ENCODE measurements at places on chromosomes 1 and 21.

DNA sequence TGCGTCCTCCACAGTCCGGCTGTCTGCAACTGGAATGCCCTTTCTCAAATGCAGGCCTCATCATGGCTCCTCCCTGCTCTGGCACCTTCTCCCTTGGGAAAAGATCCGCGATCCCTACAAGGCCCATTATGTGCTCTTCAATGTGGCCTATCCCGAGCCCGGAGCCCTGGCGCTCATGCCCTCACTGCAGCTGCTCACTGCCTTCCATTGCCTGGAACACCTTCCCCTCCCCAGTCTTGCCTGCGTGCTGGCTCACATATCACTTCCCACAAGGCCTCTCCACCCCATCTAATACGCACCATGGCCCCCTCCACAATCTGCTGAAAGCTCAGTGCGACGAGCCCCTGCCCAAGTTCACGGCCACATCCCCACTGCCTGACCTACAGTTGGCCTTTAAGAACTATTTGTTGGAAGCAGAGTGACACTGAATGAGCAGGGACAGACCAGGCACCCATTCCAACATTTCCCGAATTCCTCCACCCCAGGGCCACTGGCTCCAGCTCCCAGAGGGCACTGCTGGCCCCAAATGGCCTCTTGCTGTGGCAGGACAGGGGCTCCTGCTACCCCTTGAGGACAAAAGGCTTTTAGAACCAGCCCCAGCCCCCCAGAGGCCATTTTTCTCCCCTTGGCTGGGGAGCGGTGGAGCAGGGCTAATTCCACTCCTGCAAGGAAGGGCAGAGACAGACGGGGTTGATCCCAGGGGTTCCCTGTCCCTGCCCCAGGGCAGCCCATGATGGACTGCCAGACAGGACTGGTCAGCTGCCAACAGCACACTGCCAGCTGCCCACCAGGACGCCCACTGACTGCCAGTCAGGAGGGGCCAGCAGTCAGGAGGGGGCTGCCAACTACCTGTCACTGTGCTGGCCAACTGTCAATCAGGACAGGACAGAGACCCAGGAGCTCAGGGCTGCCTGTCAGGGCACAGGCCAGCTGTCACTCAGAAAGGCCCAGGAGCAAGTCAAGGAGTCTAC is 64.8 kb downstream of the DHRS3 start:
- no peak for DNase-seq

DNA sequence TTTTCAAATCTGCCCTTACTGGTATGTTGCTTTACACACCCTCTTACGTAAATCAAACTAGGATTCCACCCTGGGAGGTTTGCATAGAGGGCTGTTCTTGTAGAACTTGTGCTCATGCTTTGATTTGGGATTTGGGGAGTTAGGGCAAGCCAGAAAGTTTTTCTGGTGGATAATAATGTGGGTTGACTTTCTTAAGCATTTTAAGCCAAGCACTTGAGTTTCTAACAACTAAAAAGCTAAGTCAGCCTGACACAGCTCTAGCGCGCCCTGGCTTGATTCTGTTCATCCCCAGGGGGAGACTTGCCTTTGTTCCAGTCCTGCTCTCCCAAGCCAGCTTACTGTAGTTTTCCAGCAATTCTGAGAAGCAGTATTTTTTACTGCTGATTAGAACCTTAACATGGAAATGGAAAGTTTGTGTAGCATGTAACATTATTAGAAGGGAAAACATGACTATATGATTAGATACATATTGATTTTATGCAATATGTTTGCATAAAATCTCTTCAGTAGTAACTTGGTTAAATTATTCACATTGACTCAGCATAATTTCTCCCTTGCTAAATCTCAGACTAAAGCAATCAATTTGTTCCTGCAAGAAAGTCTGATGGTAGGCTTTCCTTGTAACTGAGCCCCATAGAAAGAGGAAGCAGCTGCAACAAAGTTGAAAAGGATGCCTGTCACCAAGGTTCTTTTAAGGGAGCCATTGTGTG is 11.0 kb upstream of the PGD start:
- DNase-seq, result no peak

DNA sequence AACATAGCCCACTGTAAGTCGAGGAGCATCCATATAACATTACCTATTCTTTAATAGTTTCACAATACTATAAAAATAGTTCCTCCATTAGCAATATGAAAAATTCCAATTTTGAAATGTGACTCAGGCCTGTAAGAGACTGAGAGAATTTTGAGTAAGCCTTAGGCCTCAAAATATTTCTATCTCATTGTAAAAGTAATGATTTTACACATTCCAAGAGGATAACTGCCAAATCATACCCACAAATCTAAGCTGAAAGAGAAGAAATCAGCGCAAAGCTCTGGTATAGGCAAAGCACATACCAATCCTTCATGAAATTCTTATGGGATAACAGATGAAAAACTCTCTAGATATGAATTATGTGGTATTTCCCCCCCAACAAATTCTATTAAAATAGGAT is 144.1 kb downstream of the CDC42BPA start:
- DNase-seq, result no peak

- no peak for DNase-seq
These were observed 6.3 kb upstream of the IL20 start for GRCh38 chr1:206859082-206859521.

DNA sequence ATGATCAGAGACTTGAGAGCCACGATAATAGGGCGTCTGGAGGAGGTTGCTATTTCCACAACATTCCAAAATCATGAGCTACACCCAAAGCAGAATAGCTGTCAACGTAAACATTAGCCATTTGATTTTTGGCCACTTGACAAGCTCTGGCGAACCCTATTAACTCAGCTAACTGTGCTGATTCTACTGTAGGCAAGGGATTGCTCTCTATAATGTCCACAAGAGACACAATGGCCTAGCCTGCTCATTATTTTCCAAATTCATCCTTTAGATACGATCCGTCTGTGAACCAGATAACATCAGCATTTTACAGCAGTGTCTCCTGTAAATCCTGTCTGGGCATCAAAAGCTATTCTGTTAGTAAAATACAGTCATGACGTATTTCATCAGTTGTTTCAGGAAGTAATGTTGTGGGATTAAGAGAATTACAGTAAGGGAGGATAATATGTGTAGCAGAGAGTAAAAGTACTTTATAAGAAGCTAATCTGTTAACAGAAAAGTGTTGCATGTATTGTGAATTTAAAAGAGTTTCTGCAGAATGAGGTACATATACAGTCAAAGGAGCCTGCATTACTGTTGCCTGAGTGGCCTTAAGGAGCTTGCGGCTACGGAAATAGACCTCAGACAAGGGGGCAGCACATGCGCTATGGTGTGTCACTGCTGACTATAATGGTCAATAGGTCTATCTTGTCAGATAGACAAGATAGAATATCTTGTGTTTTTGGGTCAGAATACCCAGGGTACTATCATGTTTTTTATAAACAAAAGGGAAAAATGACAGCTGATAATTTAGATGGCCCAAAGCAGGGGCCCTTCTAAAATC is 44.9 kb upstream of the TINAGL1 start:
- no peak for DNase-seq

DNA sequence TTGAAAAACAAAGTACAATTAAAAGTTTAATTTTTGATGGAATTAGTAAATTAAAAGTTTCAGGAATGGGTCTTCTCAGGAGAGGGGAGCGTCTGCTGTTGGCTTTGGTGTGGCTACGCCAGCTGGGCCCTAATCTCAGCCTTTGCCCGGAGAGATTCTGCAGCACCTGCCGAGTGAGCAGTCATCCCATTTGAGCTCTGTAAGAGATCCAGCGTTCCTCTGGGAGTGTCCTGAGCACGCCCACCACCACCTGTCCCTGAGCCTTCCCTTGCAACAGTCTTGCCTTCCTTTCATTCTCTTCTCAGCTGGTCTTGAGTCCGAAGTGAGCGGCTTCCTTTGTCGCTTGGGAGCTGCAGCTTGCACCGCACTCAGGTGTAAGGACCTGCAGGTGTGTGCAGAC is 263.1 kb downstream of the CAMTA1 start:
- no peak for DNase-seq

- DNase-seq, result no peak
These were observed 1377.7 kb upstream of the ADGRL4 start for GRCh38 chr1:80384083-80384830.

DNA sequence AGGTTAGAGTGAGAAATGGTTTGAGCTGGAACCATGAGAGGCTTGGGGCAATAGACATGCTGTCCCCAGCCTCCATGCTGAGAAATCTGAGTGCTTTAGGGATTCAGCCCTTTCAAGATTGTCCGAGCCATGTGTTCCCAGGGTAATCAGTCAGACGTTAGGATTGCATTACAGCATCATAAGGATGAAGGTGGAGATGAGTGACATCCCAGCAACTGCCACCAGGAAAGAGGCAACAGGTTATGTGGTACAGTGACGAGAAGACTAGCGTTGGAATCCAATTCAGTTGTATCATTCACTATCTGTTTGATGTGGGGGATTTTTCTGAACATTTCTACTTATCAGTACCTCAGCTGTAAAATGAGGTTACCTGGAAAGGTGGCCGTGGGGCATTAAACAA is 1.7 kb downstream of the CAMK1G start:
- no peak for DNase-seq

- no peak for DNase-seq
These were observed 175.1 kb downstream of the FASLG start for GRCh38 chr1:172833954-172834353.

DNA sequence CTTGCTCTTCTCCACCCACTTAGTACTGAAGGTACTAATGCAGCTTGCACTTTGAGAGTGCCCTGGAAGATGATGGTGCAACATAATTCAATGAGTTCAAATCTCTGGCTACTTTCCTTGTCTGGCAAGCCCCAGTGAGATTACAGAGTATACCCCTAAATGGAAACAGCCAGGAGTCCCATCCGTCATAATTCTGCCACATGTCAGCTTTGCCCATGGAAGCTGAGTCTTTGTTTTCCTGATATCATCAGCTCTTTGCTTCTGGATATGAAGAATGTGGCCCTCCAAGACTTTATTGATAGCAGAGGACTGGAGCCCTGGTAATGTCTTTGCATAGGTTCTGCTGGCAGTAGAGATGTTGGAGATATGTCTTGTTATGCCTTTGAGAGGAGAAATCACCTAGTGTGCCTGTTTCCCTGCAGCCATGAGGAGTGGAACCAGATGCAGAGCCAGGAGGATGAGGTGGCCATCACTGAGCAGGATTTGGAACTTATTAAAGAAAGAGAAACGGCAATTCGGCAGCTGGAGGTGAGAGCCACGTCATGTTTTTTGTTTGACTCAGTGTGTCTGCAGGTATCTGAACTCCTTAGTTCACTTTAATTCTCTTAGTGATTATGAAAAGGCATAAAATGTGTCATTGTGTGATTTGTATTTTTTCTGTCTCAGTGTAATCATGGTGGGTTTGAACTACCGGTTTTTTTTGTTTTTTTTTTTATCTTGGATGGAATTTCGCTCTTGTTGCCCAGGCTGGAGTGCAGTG is 18.7 kb upstream of the PPP1R8 start:
- DNase-seq, result peak; percentile 49

GRCh38 chr21:38813547-38813946 is 7.8 kb downstream of the ETS2 start:
- DNase-seq, result no peak

GRCh38 chr1:17657436-17657835 is 97.7 kb upstream of the ACTL8 start:
- no peak for DNase-seq

DNA sequence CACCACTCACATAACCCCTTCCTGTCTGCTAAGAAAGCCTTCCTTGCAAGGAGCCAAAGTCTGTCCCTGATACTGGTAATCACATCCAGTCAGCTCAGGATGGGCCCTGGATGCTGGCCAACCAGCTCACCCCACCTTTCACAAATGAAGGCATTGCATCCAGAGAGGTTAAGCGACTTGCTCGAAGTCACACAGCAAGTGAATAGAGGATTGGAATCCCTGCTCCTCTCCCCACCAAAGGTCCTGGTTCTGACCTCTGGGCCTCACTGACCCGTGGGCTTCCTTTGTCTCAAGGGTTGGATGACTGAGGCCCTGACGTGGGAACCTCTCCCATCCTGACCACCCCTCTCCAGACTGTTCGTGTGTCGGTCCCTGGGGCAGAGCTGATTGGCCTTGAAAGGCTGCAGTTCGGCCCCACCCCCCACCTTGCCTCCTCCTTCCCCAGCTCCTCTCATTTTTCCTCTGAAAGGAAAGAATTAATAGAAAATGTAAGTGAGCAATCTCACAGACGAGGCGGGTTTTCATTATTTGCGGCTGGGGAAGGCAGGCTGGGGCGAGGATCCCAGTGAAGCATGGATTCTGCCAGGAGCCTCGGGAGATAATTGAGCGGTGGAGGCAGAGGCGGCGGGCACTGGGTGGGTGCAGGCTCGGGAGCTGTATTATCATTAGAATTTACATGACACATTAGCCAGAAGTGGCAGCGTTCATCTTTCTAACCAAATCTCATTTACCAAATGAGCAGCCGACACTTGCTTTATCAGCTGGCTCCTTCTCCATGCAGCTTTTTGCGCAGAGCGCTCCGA is 101.5 kb upstream of the CSF3R start:
- DNase-seq, result no peak

GRCh38 chr1:198575798-198576641 is 35.5 kb upstream of the ATP6V1G3 start:
- DNase-seq, result no peak

DNA sequence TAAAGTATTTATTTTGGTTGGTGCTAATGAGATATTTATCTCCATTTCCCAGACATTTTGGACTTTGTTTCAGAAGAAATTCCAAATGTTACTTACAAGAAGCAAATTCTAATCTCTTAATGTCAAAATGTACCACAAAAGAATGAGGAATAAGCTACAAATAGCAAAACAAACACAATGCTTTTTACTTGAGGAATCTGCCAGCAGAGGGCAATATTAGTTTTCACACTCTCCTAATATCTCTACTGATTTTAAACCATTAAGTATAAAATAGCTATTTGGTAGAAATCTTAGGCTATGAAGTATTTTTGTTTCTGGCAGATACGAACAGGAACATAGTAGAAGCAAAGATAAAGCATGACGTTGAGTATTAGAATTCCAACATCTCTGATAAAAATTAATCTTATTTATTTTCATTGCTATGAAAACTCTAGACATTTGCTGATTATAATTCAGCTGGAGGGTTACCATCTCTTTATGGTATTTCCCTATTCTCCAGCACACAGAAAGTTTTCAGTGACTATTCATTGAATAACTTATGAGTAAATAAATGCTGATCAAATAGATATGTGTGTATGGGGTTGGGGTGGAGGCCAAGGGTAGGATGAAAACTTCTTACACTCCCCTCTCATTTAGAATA is 13.4 kb upstream of the HMCN1 start:
- no peak for DNase-seq

- DNase-seq, result no peak
These were observed 49.5 kb downstream of the LYST start for GRCh38 chr1:235817101-235817728.

- peak; percentile 42 for DNase-seq
These were observed 22.9 kb downstream of the S1PR1 start for GRCh38 chr1:101259744-101260148.

- DNase-seq, result no peak
These were observed 27.6 kb upstream of the SARS1 start for GRCh38 chr1:109185990-109186732.

- no peak for DNase-seq
These were observed 39.9 kb upstream of the TENT5C start for GRCh38 chr1:117565745-117566455.

- no peak for DNase-seq
These were observed 156.2 kb upstream of the RGS18 start for GRCh38 chr1:192002063-192002462.
